Erythroblast (primary cell): ENCODE measurements at places on chromosomes 2 and 18.

- DNase-seq = no peak
Measured at GRCh38 chr2:50207881-50208280, 824.1 kb downstream of the NRXN1 start.

- no peak for DNase-seq
Measured at GRCh38 chr2:113846429-113846828, 43.5 kb upstream of the ACTR3 start.

GRCh38 chr2:10144771-10145518 lies 22.4 kb downstream of the RRM2 start:
- no peak for DNase-seq

DNA sequence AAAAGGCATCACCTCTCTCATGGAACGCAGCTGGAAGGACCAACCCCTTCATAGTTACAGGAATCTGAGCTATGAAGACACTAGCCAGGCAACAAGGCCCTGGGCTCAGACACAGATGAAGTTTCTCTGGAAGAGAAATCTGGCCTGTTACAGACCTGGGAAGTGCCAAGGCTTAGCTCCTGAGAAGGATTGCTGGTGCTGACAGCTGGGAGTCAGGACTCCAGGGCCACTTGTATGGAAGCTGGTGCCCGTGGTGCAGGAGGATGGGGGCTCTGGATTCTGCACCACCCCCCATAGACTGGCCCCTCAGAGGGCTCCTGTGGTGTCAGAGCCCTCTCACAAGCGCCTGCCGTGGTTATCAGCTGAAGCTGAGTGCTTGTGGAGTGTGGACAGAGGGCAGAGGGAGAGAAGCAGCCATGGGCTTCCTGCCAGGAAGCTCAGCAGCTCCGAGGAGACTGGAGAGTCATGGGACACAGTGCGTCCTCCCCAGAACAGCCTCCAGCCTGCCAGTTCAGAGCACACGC lies 87.3 kb upstream of the LCLAT1 start:
- peak; percentile 54 for DNase-seq

DNA sequence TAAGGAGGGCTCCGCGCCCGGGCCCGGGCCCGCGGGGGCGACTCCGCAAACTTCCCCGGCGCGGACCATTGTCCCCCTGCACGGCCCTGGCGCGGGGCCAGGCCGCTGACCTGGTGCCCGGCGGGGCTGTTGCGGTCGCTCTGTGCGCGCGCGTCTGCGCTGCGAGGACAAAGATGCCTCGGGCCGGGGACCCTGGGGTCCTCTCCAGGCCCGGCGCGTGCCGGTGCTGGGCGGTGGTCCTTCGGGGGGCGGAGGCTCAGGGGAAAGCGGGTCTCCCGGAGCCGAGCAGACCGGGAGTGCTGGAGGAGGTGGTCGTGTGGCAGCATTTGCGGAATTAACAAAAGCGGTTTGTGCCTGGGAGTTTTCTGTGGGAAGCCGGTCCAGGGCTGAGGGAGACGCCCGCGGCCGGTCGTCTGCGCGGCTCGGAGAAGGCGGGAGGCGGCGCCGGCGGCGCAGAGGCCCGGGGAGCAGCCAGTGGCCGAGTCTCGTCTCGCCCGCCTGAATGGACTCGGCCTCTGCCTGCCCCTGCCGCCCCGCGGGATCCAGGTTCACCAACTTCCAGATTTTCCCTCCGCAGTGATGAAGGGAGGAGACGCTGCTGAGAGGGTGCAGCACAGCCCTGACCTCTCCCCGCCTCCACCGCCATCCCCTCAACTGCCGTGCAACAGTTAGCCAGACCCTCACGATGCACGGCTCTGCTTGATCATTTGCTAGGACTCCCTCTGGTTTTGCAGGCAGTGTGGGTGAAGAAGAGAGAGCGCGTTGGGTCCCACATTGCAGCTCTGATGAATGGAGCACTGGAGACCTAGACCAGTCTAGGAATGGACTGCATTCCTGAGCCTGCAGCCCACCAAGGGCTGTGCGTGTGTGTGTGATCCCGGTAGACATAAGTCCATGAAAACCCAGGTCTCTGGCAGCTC lies 705 bp downstream of the EFR3B start:
- peak; percentile 43 for DNase-seq

DNA sequence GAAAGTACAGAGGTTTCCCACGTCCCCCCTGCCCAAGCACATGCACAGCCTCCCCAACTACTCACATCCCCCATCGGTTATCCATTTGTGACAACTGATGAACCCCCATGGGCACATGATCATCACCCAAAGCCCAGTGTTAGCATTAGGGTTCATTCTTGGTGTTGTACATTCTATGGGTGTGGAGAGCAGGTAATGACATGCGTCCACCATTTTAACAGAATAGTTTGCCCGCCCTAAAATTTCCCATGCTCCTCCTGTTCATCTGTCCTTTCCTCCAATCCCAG lies 74.3 kb downstream of the LONRF2 start:
- DNase-seq = no peak

- no peak for DNase-seq
Measured at GRCh38 chr2:10906926-10907625, 4.7 kb upstream of the KCNF1 start.

DNA sequence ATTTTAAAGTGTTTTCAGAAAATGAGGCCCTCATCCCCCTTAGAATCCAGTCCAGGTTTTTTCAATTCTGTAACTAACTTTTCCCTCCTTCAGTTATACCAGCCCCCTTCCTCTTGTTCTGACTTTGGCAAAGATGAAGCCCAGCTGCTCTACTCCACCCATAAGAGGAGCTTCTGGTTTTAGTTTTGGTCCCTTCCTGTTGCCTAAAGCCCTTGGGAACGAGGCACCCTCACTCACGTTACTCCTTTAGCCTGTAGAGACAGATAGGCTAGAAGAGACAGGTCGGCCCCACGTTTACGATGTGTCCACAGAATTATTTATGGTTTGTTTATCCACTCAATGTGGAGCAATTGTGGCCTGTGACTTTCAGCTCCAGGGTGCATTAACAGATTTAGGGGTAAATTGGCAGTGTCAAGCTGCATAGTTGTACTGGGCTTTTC lies 454.2 kb upstream of the TNP1 start:
- no peak for DNase-seq

DNA sequence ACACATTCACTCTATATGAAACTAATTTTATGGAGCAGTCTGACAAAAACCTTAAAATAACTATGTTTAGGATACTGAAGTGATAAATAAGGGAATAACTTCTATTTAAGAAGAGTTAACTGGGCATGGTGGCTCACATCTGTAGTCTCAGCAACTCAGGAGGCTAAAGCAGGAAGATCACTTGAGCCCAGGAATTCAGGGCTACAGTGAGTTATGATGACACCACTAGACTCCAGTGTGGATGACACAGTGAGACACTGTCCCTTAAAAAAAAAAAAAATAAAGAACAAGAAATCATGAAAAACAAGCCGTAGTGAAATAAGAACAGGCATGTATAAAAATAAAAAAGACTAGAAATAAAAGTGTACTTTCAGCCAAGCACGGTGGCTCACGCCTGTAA lies 82.0 kb downstream of the THADA start:
- no peak for DNase-seq

DNA sequence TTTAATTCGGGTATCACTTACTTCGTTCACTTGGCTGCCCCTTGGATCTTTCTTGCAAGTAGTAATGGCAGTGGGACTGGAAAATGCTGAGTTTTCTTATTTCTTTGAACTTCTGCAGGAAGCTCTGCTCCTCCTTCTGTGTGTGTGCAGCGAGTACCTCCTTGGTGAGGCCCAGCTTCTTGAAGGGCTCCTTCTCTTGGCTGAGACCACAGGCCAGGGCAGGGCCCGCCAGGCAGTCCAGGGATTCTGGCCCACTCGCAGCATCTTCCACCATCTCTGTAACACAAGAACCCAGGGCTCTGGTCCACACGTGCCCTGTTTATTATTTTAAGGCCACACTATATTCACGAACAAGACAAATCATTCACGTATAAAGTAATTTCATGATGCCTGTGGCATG lies 15.8 kb upstream of the HES6 start:
- no peak for DNase-seq

GRCh38 chr18:9113468-9114149 lies 11.1 kb downstream of the NDUFV2 start:
- DNase-seq = peak; percentile 45

DNA sequence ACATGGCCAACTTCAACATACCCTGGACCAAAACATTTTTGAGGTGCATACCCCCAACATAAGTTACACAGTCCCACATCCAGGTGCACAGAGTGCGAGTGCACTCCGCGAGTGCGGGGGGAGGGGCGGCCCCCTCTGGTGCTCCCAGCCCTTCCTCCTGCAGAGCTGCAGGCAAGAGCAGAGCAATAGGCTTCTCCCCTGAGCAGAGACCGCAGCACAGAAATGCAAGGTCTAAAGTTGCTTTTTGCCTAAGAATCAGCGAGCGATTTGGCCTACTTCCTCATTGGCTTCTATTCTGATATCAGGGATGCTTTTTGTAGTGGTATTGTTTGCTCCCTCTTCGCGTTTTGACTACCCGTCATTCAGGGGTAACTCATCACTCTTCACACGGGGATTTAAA lies 40.6 kb downstream of the BOLA3 start:
- DNase-seq = no peak
